ENCODE measurements at places on chromosomes 2 and 18. TPM values are rescaled to one million over a fixed set of nuclear protein-coding genes. Genes with fewer than 3 reads are reported as not detected.
A peak's percentile ranks its signal among the peaks of the same experiment; 100 is the strongest.

IL1RL2 gene
- total RNA-seq = not detected

SLC23A3 gene
- not detected for total RNA-seq

ANKRD30BL gene
- not detected for total RNA-seq

OSBPL1A gene
- 78.6 TPM for total RNA-seq

EHD3 gene
- 3.5 TPM for total RNA-seq

KIF1A gene
- 24.9 TPM for total RNA-seq

AQP4 gene
- not detected for total RNA-seq

ARHGEF33 gene
- not detected for total RNA-seq

FHOD3 gene
- total RNA-seq = not detected

GPR45 gene
- total RNA-seq = not detected

DSG2 gene
- total RNA-seq = not detected

IL37 gene
- total RNA-seq = not detected

CDCA7 gene
- total RNA-seq = 37.1 TPM

GRCh38 chr18:74337155-74337911, 21.7 kb downstream of the C18orf63 start:
- no peak for DNase-seq

GRCh38 chr2:235556901-235557300, 63.1 kb downstream of the AGAP1 start:
- DNase-seq = no peak

DNA sequence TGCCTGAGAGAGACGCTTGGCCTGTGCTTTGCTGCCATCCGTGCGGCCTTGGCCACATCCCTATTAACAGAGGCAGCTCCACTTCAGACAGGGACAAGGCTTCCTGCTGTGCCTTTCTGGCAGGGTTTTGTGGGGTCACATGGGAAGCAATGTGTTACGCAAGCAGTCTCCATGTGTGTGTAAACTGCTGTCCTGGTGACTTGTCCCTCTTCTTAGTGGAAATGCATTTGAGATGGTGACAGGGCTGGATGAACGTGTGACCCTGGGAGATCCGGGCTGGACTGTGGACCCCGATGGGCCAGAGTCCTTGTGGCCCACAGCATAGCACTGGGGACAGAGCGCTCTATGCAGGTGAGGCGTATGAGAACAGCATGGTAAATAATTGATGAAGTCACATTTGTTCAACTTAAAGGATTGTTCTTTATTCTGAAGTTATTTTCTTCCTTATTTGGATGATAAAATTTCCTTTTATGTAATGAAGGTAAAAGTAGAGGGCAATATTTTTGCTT, 23.2 kb downstream of the ASB1 start:
- DNase-seq = peak; percentile 92

- DNase-seq = no peak
These were observed 112.8 kb downstream of the C1D start for GRCh38 chr2:67950018-67950417.

DNA sequence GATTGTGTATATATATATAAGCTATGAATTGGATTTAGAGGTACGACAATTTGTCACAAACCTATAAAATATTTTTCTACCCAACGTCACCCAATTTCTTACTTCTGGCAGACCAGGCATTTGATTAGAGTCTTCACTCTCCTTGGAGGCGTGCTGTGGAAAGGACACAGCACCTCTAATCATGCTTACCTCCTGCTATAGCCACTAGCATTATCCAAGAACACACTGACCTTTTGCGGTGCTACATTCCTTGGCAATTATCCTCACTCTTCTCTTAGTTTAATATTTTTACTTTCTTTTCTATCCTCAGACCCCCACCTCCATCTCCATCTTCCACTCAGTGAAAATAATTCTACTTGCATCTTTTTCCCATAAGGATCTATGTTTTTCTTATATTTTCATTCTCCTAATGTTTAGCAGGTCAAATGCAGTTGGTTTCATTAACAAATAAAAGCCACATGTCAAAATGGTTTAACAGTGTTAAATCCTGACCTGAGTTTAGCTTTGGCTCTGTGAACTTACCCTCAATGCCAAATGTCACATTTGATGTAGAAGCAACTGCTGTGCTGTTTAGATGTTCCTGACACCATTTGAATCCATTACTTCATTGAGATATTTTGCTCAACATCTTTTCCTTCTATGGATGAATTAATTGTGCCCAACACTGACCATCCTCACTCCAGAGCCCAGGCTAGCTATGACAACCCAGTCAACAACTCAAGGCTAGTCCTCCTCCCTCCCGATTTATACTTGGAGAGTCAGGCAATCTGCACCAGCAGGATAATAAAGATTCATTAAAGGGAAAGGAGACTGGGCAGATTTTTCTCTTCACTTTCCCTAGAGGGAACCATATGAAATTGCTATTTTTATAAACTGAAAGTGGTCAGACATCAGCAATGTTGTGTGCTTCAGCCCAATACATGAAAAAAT, 240.5 kb downstream of the MREG start:
- no peak for DNase-seq

- peak; percentile 74 for DNase-seq
These were observed 15.3 kb downstream of the CHRNA1 start for GRCh38 chr2:174748948-174749347.

DNA sequence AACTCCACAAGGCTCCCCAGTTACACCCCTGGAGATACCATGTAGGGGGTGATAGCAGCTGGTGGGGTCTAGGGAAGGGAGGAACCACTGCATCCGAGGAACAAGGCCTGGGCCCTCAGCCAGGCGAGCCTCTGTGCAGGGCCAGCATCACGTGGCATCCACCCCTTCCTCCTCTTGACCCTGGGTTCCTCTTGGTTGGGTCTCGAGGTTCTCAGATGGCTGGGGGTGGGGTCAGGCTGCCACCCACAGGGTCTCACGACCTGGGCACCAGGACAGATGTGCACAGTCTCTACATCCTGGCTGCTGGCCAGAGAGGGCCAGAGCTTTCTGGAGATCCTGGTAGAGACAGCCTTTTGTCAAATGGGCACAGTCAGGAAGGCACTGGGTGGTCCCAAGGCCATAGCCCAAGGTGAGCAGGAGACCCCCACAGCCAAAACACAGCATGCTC, 10.4 kb downstream of the HS6ST1 start:
- DNase-seq = no peak

- no peak for DNase-seq
These were observed 55.3 kb upstream of the HK2 start for GRCh38 chr2:74778381-74779264.

DNA sequence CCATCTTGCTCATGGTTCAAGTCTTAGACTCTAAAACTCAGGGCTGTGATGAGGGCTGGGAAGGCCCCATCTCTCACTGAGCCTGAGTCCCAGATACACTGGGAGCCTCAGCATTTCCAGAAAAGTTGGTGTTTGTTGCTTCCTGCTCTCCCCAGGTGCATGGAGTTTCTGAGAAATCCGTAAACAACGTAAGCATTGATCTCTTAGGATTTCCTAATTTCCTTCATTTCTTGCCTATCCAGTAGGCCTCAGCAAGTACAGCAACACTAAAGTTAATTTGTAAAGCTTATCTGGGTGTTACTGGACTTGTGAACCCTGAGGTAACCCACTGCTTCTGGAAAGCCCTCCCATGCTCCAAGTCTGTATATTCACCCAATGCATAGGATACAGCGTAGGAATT, 199.4 kb upstream of the SIX3 start:
- DNase-seq = no peak

- DNase-seq = no peak
These were observed 66.5 kb downstream of the TSPYL6 start for GRCh38 chr2:54189539-54189938.

- DNase-seq = peak; percentile 50
These were observed 58.6 kb upstream of the SLC25A52 start for GRCh38 chr18:31819106-31819924.

- DNase-seq = no peak
These were observed 357.5 kb downstream of the TMEM182 start for GRCh38 chr2:103119352-103119751.

GRCh38 chr18:70634576-70635147, 345.8 kb downstream of the SOCS6 start:
- no peak for DNase-seq

- DNase-seq = no peak
These were observed 113.5 kb downstream of the DSC3 start for GRCh38 chr18:30929065-30929464.

Data from G401 (cell line).